ENCODE measurements at places on chromosomes 16 and 17.

DNA sequence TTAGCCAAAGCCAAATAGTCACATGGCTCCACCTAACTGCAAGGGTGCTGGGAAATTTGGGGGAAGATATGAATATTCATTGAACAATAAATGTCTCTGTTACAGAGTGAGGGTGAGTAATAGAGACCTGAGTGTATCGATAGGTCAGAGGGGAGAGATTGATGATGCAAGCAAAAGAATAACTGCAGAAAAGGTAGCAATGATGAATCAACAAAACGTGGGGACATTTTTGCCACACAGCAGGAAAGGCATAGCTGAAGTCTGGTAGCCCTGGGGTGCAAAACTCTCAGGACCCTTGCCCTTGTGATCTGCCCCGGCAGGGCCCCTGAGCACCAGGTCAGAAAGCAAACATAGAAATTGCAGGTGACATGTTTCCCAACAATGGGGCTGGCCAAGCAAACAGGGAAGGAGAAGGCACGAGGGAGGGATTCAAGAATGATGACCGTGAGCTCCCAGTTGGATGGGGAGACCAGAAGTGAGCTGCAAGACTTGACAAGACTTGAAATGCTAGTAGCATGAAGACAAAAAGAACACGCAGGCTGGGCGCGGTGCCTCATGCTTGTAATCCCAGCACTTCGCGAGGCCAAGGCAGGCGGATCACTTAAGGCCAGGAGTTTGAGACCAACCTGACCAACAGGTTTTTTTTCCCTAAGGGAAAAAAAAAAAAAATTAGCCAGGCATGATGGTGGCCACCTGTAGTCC lies 12.7 kb upstream of the HERPUD1 start:
- no peak for DNase-seq

DNA sequence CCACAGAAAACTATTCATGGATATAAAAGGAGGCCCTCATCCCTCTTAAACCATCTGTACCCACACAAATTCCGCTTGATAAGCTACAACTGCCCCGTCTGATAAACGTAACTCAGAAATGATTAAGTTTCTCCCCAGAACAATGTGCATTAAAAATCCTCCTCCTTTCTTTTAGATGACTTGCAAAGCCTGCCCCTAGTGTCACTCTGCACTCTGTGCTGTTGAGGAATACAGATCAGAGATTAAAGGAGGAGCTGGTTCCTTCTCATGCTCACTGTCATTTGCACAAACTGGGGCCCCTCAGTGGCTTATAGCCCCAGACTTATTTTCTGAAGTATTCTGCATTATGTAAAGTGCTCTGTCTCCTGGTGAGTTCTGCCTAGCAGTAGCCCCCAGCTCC lies 33.3 kb downstream of the CDRT15 start:
- no peak for DNase-seq

DNA sequence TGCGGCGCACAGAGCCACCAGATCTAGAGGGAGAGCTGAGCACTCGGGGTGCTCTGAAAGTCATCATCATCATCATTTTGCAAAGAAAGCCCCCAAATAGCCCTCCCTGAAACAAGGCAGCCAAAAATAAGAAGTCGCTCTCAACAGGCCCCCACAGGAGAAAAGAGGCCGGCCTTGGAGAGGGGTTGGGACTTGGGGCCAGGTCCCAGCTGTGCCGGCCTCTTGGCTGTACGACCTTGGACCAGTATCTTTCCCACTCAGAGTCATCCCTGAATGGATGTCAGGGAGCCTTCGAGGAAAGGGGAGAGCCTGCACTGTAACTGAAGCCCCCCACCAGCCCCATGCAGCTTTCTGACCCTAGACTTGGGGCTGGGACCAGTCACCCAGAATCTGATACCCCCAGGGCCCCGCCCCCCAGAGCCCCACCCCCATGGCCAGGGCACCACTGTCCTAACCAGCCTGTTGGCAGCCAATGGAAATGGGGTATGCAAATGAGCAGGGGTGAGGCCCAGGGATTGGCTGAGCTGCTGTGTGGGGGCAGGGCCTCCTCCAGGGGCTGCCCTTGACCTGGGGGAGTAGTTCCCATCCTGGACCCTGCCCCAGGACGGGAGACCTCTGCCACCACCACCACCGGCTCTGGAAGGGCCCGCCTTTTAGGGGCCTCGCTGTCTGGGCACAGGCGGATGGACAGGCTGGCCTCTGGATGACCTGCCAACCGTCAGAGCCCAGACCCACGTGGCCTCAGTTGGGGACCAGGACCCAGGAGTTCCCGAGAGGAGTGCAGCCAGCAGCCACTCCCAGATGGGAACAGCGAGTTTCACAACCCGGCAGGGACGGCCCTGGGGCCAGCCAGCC lies 15.4 kb downstream of the ZFPM1 start:
- DNase-seq: no peak

GRCh38 chr16:3256146-3256865 lies at the start of gene MEFV:
MEFV (minus strand) TSS chr16:3256633; CDS start chr16:3256587, 46 bp downstream.
- no peak for DNase-seq

GRCh38 chr17:21034340-21035235 lies 8.2 kb downstream of the USP22 start:
- no peak for DNase-seq

DNA sequence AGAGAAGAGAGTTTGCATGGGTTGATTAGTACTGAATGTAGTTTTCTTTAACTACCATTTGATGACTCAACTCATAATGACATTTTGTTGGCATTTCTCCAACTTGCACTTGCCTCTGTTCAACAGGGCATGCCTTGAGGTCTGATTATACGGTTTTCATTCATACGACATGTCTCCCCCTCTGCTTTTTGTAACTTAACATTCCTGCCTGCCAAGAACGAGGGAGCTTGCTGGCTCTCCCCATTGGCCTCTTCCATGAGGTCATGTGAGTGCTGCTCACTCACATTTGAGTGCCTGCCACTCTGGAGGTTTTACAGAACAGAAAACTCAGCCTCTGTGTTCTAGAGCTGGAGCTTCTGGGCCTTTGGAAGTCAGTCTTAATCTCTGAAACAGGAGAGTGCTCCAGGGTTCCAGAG lies 19.7 kb downstream of the MAP2K6 start:
- no peak for DNase-seq

GRCh38 chr16:12572316-12572985 lies 231.2 kb downstream of the CPPED1 start:
- DNase-seq: no peak

DNA sequence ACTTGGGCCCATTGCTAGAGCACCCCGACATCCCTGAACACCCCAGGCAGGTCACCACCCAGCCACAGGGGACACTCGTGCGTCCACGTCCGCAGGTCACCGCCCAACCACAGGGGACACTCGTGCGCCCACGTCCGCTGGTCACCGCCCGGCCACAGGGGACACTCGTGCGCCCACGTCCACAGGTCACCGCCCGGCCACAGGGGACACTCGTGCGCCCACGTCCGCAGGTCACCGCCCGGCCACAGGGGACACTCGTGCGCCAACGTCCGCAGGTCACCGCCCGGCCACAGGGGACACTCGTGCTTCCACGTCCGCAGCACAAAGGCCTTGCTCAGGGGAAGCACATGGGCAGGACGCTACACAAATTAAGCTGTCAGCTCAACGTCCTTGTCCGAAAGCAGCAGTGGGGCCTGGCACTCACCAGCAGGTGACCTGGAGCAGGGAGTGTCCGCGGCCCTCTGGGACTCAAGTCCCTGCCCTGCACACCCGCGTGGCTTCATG lies 17.7 kb downstream of the GALNS start:
- DNase-seq: no peak

DNA sequence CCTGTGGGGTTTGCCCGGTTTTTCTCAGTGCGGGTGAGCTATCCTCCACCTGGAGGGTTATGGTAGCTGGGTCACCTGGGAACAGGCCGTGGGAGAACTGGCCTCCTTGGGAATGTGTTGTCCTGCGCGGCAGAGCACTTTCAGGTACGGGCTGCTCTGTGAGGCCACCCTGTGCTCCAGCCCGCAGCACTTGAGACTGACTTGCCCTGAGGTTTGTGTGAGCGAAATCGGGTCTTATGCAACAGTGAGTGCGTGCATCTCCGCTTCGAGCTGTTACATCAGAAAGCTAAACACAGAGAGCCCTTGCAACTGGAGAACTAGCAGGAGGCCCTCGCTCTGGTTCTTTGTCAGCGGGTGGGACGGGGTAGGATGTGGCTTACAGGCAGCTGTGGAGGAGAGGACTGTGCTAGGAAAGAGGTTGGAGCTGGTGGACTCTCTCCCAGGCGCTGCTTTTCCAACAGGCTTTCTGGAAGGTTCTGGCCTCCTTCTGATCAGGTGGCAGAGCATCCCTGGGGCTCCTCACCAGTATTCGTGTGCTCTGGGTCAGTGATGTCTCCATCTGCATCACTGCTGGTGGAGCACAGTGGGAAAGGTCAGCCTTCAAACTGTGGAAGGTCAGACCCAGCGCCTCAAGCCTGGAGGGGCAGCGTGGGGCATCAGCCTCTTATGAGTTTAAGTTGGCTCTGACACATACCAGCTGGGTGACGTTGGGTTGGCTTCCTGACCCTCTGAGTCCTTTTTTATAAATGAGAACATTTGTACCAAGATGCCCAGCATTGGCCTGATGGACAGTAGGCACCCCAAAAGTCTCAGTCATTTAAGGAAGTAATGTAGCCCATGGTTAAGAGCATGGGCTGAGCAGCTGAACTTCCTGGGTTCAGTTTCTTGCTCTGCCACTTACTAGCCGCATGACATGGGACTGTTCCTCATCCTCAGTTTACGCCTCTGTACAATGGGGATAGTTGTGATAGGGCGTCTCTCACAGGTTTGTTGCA lies 76.3 kb downstream of the KSR1 start:
- no peak for DNase-seq

- no peak for DNase-seq
Measured at GRCh38 chr16:68187505-68187904, 48.4 kb downstream of the ESRP2 start.

GRCh38 chr16:12245088-12245920 lies 268.8 kb downstream of the SNX29 start:
- DNase-seq: no peak

DNA sequence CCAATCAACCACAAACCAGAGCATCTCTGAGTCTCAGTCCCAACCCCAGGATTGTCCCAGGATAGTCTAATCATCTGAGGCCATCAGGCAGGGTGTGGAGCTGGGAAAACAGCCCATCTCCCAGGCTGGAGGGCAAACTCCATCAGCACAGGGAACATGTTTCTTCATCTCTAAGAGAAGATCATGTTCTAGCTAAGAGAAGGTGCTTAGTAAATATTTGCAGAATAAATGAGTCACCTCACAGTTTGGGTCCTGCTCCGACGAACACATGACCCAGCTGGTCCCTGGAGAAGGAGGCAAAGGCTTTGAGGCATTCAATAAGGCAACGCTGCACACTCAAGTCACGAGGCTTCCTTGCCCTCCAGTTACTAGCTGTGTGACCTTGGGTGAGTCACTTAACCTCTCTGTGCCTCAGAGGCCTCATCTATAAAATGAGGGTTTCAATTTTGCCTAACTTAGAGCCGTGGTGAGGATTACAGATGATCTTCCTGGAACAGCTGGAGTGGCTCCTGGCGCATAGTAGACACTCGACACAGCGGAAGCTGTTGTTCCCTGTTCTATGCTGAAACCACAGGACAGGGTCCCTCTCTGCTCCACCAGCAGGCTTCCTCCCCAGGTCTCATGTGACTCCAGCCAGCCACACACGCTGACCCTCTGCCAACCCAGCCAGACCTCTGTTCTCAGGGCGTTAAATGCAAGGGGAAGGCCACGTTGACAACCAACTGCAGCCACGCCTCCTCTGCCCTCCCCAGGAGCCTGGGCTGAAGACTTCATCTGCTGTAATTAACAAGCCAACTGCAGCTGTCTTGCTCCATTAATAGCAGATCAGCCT lies 10.3 kb upstream of the RPL38 start:
- no peak for DNase-seq

- DNase-seq: no peak
Measured at GRCh38 chr17:13989138-13989537, 80.2 kb upstream of the COX10 start.

DNA sequence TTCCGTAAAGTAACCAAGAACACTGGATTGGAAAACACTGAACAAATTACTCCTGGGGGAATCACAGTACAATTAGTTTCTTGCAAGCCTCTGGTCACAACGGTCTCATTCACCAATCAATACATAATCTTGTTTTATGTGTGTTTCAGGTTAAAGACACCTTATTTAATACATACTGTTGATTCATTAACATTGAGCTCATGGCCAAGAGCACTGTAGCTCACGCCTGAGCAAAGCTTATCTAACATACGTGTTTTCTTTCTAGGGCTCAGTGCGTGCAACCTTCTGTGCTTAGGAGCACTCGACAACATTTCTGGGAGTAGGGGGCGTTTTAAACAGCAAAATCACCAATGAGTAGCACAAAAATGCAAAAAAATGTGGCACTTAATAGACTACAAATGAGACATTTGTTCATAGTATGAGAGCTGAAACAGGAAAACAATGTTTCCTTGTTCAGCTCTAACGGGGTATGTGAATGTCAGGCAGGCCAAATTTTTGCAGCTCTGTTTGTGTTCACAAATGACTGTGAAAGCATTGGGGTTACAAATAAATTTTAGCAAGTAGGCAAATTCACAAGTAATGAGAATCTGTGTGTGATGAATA lies 206.2 kb downstream of the CNTNAP4 start:
- DNase-seq: no peak

- DNase-seq: no peak
Measured at GRCh38 chr16:79972053-79972704, 371.6 kb upstream of the MAF start.

DNA sequence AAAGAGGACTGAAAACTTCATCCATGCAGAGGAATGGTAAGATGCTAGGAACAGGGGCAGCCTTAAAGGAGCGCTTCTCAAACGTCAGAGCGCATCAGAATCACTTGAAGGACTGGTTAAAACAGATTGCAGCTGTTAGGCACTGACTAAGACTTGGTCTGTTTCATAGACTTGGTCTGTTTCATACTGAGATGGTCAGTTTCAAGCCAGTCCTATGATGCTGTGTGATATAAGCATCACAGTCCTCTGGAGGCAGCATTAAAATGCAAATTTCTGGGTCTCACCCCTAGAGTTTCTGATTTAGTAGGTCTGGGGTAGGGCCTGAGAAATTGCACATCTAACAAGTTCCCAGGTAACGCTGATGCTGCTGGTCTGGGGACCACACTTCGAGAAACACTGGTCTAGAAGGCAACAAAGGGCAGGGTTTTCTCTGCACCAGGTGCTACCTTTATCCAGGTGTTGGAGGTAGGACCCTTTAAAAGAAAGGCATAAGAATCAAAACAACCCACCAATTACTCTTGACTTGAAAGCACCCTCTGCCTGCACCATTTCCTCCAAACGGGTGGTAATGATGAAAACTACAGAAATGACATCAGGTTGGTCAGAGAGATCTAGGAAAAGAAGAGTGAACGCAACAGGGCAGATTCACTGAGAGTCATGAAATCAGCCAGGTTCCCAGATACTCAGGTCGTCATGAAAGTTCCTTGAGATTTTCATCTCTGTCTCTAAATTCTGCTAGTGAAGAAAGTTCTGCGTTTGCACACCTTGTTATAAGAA lies 95.0 kb upstream of the RCVRN start:
- DNase-seq: no peak

- DNase-seq: no peak
Measured at GRCh38 chr17:67999291-67999911, 3.1 kb upstream of the C17orf58 start.

GRCh38 chr17:79273660-79274059 lies 199.0 kb downstream of the ENGASE start:
- no peak for DNase-seq

GRCh38 chr16:72002619-72003018 lies 2.4 kb upstream of the PKD1L3 start:
- DNase-seq: no peak

Data from T follicular helper cell (primary cell).